ENCODE measurements at places on chromosomes 3 and 15. TPM values are rescaled to one million over a fixed set of nuclear protein-coding genes. Genes with fewer than 3 reads are reported as not detected.
A peak's percentile ranks its signal among the peaks of the same experiment; 100 is the strongest.

- no peaks in the 10 kb centered on the region for H3K27me3 ChIP-seq
- DNase-seq, result no peak
- no peaks in the 10 kb centered on the region for H3K36me3 ChIP-seq
- H3K27ac ChIP-seq, result no peak overlapping the region
Observed at GRCh38 chr3:115648559-115648958, 25.2 kb downstream of the GAP43 start.

DNA sequence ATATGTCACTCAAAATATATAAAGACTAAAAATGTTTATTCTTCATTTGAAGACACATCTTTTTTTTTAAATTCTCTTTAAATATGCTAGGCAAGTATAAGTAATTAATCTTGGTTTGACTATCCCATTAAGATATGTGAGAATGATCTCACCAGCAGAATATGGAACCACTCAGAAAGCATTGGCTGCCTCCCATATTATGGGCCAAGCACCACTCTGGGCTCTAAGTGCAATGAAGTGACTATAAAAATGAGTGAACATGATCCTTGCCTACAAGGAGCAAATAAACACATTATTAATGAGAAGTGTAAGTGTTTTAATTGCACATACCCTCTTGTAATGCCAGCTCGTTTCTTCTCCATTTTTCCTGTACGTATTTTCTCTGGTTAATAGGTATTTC lies 328.5 kb downstream of the NAALADL2 start:
- H3K27me3 ChIP-seq, result no peaks in the 10 kb centered on the region
- H3K36me3 ChIP-seq, result no peaks in the 10 kb centered on the region
- 0 out of 2 replicates have a peak, but pooled peaks cover 4% of the 10 kb centered on the region for H3K4me1 ChIP-seq

- DNase-seq, result no peak
- H3K27me3 ChIP-seq, result peaks cover under 1% of the 10 kb centered on the region
- no peak overlapping the region for H3K4me3 ChIP-seq
- H3K4me1 ChIP-seq, result no peaks in the 10 kb centered on the region
- H3K36me3 ChIP-seq, result no peaks in the 10 kb centered on the region
Observed at GRCh38 chr3:7275396-7275795, 414.5 kb downstream of the GRM7 start.

- DNase-seq, result no peak
- H3K4me3 ChIP-seq, result no peak overlapping the region
- no peaks in the 10 kb centered on the region for H3K27me3 ChIP-seq
- H3K4me1 ChIP-seq, result no peaks in the 10 kb centered on the region
Observed at GRCh38 chr15:97030251-97030650, 699.8 kb downstream of the NR2F2 start.

Gene TMEM45A
- 21.6 TPM for total RNA-seq

GRCh38 chr3:107218864-107219269 lies 158.4 kb upstream of the CCDC54 start:
- no peak for DNase-seq
- no peak overlapping the region for H3K4me3 ChIP-seq
- 0 out of 2 replicates have a peak, but pooled peaks cover 5% of the 10 kb centered on the region for H3K36me3 ChIP-seq
- peaks cover 62% of the 10 kb centered on the region for H3K4me1 ChIP-seq

Gene FBN1
- total RNA-seq, result 1.3 TPM

Gene AP3B2
- total RNA-seq, result not detected

Gene CCPG1
- total RNA-seq, result 26.3 TPM

Gene THOC7
- 104 TPM for total RNA-seq

Gene SLC9C1
- not detected for total RNA-seq

DNA sequence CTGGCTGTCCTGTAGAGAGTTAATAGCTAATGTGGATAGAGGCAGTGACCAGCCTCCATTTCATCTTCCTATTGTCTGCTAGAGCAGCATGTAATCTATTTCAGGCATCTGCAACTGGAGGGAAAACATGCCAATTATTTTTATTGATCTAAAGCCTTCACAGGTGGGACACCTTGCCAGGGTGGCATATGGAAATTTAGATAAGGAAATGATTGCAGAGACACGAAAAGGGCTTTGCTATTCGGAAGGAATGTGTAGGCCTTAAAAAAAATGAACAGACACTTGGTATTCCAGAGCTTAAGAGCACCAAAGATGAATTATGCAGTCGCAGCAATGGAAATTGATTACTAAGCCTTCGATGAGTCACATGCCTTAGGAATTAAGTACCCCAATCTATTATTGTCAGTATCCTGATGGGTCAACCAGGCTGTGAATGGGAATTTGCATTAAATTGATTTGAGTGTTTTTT lies 454.7 kb downstream of the SQOR start:
- H3K27ac ChIP-seq, result no peak overlapping the region
- no peak overlapping the region for H3K4me3 ChIP-seq
- H3K27me3 ChIP-seq, result no peaks in the 10 kb centered on the region
- no peaks in the 10 kb centered on the region for H3K4me1 ChIP-seq

- no peak overlapping the region for H3K4me3 ChIP-seq
- DNase-seq, result no peak
- no peak overlapping the region for H3K27ac ChIP-seq
- H3K27me3 ChIP-seq, result no peaks in the 10 kb centered on the region
- no peaks in the 10 kb centered on the region for H3K36me3 ChIP-seq
Observed at GRCh38 chr3:112319516-112320276, 13.3 kb upstream of the CD200 start.

Gene CCR3
- total RNA-seq, result 3.1 TPM

Gene RASGRP1
- 0.39 TPM for total RNA-seq

Gene LMAN1L
- not detected for total RNA-seq

Gene SRPRB
- total RNA-seq, result 25.5 TPM

Gene CHL1
- not detected for total RNA-seq

DNA sequence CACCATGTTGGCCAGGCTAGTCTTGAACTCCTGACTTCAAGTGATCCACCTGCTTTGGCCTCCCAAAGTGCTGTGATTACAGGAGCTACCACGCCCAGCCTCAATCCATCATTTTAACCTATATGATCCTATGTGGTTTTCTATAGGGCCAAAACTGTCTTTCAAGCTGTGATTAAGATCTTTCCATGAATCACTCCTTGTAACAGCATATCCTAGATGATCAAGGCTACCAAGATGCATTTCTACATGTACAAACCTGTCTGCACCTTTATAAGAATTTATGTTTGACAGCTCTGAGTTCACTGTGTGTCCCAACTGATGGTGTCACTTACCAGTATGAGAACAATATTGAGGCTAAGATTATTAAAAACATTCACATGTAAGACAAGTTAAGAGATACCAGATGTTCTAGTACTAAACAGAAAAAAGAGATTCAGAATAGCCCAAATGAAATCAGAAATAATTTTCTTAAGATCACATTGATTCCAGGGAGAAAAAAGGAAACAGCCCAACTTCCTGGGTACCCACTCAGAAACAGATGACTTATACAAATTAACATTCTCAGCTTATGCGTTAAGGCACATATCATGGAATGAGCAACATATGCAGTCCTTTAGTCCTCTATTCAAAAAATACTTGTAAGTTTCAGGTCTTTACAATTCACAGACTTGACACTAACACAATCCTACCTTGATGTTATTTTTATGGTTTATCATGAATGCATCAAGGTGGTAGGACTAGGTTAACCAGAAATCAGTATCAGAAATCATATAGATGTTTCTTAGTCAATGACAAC lies 24.8 kb upstream of the PPIB start:
- no peak overlapping the region for H3K27ac ChIP-seq
- H3K4me1 ChIP-seq, result no peaks in the 10 kb centered on the region
- no peak overlapping the region for H3K4me3 ChIP-seq
- H3K36me3 ChIP-seq, result no peaks in the 10 kb centered on the region

Gene FNDC3B
- 79.4 TPM for total RNA-seq

Gene PLA1A
- total RNA-seq, result not detected

GRCh38 chr3:60080648-60081047 lies 1030.8 kb upstream of the CFAP20DC start:
- no peaks in the 10 kb centered on the region for H3K27me3 ChIP-seq
- DNase-seq, result no peak
- no peaks in the 10 kb centered on the region for H3K36me3 ChIP-seq
- H3K27ac ChIP-seq, result no peak overlapping the region
- no peaks in the 10 kb centered on the region for H3K4me1 ChIP-seq
- H3K4me3 ChIP-seq, result no peak overlapping the region

GRCh38 chr3:135516143-135516542 lies 449.4 kb upstream of the PPP2R3A start:
- DNase-seq, result no peak
- H3K27me3 ChIP-seq, result peaks cover 10% of the 10 kb centered on the region
- H3K4me1 ChIP-seq, result peaks cover 5% of the 10 kb centered on the region
- no peak overlapping the region for H3K4me3 ChIP-seq
- H3K27ac ChIP-seq, result no peak overlapping the region

- H3K36me3 ChIP-seq, result no peaks in the 10 kb centered on the region
- no peak for DNase-seq
Observed at GRCh38 chr15:60372756-60373155, 25.0 kb downstream of the ANXA2 start.

Gene CPLX3
- total RNA-seq, result not detected

- no peaks in the 10 kb centered on the region for H3K36me3 ChIP-seq
- no peak overlapping the region for H3K4me3 ChIP-seq
- no peak for DNase-seq
Observed at GRCh38 chr3:79027593-79027992, 740.2 kb downstream of the ROBO1 start.

GRCh38 chr3:24450160-24450907 lies 44.3 kb downstream of the THRB start:
- no peaks in the 10 kb centered on the region for H3K36me3 ChIP-seq
- H3K4me3 ChIP-seq, result peak overlapping the region; percentile 47
- H3K4me1 ChIP-seq, result peaks cover 57% of the 10 kb centered on the region
- peak; percentile 64 for DNase-seq

Gene ZIC4
- total RNA-seq, result not detected

Gene IL20RB
- total RNA-seq, result 3.8 TPM

Gene SH2D7
- total RNA-seq, result not detected

DNA sequence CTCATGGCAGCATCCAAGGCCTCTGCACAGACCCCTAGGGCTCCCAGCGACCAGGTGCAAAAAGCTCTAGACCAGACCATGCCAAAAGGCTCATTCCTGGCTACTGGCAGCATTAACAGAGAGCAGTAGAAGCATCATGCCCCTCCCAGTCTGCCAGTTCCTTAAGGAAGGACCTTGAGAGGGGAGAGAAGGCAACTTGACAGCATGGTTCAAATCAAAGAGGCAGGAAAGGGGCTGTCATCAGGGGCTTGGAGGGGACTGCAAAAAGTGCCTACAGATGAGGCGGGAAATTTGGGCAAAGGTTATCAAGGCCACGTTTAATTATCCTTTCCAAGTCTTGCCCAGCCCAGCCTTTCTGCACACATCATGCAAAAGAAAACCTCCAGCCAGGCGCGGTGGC lies 64.7 kb downstream of the SSUH2 start:
- no peak for DNase-seq
- no peak overlapping the region for H3K4me3 ChIP-seq
- H3K4me1 ChIP-seq, result peaks cover 30% of the 10 kb centered on the region
- H3K27me3 ChIP-seq, result no peaks in the 10 kb centered on the region
- no peaks in the 10 kb centered on the region for H3K36me3 ChIP-seq
- no peak overlapping the region for H3K27ac ChIP-seq

DNA sequence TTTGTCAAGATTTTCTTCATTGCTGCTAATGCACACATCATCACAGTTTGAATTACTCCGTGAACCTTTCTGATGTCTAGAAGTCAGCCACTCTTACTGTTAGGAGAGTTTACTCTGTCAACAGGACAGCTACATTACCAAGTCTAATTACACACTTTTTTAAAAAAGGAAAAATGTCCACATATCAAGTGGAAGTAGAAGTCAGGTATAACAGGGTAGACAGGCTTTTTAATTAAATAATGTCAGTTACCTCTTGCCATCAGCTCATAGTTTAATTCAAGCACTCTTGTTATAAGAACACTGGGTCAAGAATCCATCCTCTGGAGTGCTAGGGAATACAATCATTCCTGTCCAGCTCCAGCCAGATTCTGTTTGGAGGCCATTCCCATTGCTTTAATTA lies 232.8 kb downstream of the TAFA4 start:
- no peak overlapping the region for H3K27ac ChIP-seq
- H3K4me1 ChIP-seq, result no peaks in the 10 kb centered on the region
- H3K36me3 ChIP-seq, result no peaks in the 10 kb centered on the region
- H3K27me3 ChIP-seq, result no peaks in the 10 kb centered on the region

Gene CLDN18
- total RNA-seq, result not detected

GRCh38 chr3:178270838-178271237 lies 265.4 kb upstream of the KCNMB2 start:
- no peak overlapping the region for H3K27ac ChIP-seq
- H3K27me3 ChIP-seq, result no peaks in the 10 kb centered on the region
- no peak overlapping the region for H3K4me3 ChIP-seq
- DNase-seq, result no peak

Gene XCR1
- total RNA-seq, result 0.18 TPM

GRCh38 chr15:90471126-90471525 lies 58.6 kb upstream of the CRTC3 start:
- H3K27ac ChIP-seq, result no peak overlapping the region
- peaks cover 31% of the 10 kb centered on the region for H3K36me3 ChIP-seq
- no peaks in the 10 kb centered on the region for H3K4me1 ChIP-seq
- no peak for DNase-seq

- no peaks in the 10 kb centered on the region for H3K4me1 ChIP-seq
- peak; percentile 57 for DNase-seq
- H3K36me3 ChIP-seq, result no peaks in the 10 kb centered on the region
- H3K4me3 ChIP-seq, result no peak overlapping the region
- no peak overlapping the region for H3K27ac ChIP-seq
- H3K27me3 ChIP-seq, result no peaks in the 10 kb centered on the region
Observed at GRCh38 chr3:40580494-40581091, 55.8 kb downstream of the ZNF621 start.

- H3K4me3 ChIP-seq, result peak overlapping the region; percentile 42
- DNase-seq, result peak; percentile 93
- no peaks in the 10 kb centered on the region for H3K27me3 ChIP-seq
- H3K36me3 ChIP-seq, result no peaks in the 10 kb centered on the region
- H3K4me1 ChIP-seq, result peaks cover 55% of the 10 kb centered on the region
- peak overlapping the region; percentile 95 for H3K27ac ChIP-seq
Observed at GRCh38 chr3:187064210-187065115, 74.8 kb downstream of the RPL39L start.

- peak overlapping the region; percentile 73 for H3K27ac ChIP-seq
- H3K36me3 ChIP-seq, result no peaks in the 10 kb centered on the region
- peaks cover 42% of the 10 kb centered on the region for H3K4me1 ChIP-seq
- DNase-seq, result no peak
- no peak overlapping the region for H3K4me3 ChIP-seq
Observed at GRCh38 chr15:100759106-100759505, 120.5 kb upstream of the ALDH1A3 start.
